ENCODE measurements at places on chromosomes 7 and 10.

- DNase-seq, result no peak
Observed at GRCh38 chr10:43707770-43708169, 59.1 kb upstream of the ZNF32 start.

DNA sequence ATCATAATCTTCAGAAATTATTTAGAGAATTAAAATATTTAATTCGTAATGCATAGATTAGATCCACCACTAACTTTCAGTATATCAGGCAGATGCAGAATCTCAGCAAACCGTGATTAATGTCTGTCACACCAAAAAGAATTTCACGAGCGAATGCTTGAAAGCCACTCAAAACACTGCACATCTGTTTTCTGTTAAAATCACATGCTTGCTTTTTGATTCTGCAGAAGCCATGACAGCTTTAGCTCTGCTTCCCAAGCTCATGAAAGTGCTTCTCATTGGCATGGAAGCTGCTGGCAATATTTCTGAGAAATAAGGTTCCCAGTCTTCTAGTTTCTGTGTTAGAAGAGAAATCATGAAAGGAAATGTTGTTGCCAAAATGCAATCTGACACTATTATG lies 837.8 kb upstream of the LRRN3 start:
- DNase-seq, result no peak

GRCh38 chr7:158564663-158565035 lies 23.0 kb downstream of the PTPRN2 start:
- no peak for DNase-seq

DNA sequence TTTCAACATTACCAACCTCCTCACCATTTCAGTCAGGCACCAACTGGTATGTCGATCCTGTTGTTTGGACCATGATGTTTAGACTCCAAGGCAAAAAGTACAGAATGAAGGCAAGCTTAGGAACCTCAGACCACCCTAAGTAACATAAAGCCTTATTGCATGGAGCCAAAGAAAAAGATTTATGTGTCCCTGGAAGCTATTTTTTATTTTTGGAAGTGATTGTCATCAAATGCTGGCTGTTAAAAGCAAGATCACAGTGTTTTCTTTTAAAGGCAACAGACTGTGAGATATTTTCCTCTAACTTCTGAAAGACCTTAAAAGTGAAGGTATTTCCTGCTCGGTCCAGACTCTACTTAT lies 8.2 kb downstream of the ASB15 start:
- DNase-seq, result no peak

DNA sequence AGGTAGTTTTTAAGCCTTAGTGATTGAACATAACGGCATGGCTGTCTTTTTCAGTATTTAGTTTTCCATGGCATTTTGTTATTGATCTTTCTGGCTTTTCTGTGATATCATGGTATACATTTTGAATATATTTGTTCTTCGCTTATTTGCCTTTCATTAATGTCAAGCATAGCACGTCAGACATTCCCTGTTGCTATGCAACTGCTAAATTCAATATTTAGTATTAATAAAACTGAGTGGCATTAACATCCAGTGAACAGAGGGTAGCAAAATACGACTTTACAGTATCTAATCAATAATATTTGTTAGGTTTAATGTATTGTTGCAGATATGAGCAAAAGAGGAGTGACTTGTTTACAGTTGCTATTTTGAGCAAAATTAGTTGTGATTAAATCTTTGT lies 72.5 kb downstream of the LCOR start:
- no peak for DNase-seq

DNA sequence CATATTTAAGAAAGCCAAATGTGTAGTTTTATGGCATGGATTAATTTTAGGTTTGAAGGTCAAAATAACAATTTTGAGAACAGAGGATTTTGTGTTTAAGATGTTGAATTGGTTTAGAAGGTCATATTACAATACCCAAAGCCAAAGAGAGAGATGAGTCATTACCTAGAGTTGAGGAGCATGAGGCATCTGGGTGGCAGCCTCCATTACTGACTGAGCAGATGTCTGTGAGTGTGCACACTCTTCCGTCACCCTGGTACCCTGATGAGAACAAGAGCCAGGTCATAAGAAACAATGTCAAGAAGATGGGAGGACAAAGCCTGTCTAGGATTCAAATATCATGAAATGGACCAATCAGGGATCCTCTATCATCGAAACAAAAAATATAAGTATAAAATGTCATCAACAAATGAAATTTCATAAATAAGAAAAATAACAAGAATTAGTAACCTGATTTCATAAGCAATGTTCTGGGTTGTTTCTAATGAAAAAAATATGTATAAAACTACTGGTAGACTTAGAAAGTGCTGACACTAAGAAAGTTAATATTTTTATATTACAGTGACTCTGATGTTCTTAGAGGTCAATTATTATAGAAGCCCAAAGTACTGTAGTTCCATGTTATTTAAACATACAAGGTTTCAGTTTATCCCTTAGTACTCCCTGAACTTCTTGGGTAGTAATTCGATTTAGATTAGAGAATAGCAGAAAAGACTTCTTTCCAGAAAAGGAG lies 20.0 kb downstream of the CUBN start:
- peak; percentile 16 for DNase-seq

Measured in AG09319 (cell line).